WTC11 (cell line): ENCODE measurements at places on chromosomes 6 and 20. TPM values are rescaled to one million over a fixed set of nuclear protein-coding genes. Genes with fewer than 3 reads are reported as not detected.

- DNase-seq, result no peak
These were observed 8.7 kb upstream of the RPP40 start for GRCh38 chr6:5012519-5012918.

The RPS6KA2 gene
- total RNA-seq, result 19.2 to 24.2 TPM (median 20.3 TPM) in 3 replicates

GRCh38 chr20:13220194-13220903, 725 bp upstream of the ISM1 start:
- DNase-seq, result peak; percentile 78

DNA sequence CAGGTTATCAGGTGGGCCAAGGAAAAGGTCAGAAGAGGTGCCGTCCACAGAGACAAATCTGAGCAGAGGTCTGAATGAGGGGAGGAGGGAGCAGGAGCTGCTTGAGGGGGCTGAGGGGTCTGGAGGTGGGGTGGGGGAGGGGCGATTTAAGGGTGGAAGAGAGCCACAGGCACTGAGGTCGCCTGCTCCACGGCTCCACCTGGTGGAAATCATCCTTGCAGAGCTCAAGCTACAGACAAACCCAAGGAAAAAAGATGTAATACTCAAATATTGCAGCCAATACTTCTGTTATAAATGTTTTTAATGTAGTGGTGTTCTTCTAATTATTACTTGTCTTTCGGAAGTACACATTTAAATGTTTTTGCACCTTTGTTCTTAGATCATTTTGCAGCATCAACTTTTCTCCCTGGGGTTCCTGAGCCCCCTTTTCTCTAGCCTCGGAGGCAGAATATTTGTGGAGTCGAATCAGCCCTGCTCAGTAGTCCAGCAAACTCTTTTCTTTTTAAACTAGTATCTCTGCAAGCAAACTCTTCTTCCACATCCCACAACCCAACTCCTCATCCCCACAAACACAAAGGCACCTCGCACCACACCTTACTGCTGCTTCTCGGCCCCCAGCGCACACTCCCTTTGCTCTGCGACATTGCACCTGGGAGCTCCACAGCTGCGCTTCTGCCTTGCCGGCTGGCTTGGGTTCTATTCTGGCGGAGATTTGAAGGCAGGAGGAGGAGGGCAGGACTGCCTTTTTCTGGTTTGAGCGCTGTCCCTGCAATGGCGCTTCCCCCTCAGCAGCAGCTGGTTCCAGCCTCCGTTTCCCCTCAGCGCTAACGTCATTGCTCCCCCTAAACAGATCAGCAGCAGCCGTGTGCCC, 51.0 kb upstream of the TFAP2A start:
- peak; percentile 83 for DNase-seq

The THBD gene
- total RNA-seq, result 0.34 to 1.0 TPM (median 0.92 TPM) in 3 replicates

The ADGRF1 gene
- 0.11 to 0.26 TPM (median 0.16 TPM) in 3 replicates for total RNA-seq

- DNase-seq, result no peak
These were observed 7.7 kb downstream of the ZHX3 start for GRCh38 chr20:41309817-41310216.

DNA sequence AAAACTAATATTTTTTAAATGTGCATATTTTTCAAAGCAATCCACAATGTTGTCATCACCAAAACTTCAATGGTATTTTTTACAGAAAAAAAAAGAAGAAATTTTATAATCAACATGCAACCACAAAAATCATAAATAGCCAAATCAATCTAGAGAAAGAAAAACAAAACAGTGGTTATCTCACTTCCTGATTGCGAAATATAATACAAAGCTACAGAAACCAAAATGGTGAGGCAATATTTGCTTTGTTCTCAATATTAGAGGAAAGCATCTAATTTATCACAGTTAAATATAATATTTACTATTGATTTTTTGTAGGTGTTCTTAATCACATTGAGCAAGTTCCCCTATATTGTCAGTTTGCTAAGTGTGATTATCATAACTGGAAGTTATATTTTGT, 720.7 kb upstream of the ADGRB3 start:
- no peak for DNase-seq

- no peak for DNase-seq
These were observed 251.6 kb upstream of the TAB2 start for GRCh38 chr6:149065658-149066556.

The POU5F1 gene
- total RNA-seq, result 2,735 to 3,160 TPM (median 3,135 TPM) in 3 replicates
